ENCODE measurements at places on chromosomes 5 and 9.

DNA sequence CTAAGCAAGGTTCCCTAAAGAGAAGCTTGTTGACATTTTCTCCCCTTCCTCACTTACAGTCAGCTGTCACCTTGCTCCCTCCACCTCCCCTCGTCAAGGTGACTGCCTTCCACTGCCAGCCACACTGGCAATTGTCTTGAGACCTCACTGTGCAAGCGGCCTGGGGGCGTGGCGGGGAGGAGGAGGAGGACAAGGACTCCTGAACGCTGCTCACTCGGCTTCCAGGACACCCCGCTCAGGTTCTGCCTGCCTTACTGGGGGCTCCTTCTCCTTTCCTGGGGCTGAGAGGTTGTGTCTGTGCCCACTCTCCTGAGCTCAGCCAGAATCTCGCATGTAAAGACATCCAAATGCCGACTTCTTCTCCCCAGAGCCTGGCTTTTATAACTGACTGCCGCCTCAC, 60.3 kb upstream of the LRRTM2 start:
- DNase-seq, result no peak

- DNase-seq, result no peak
These were observed 492.6 kb upstream of the BRINP1 start for GRCh38 chr9:119861842-119862241.

- DNase-seq, result no peak
These were observed 200.2 kb upstream of the PANK3 start for GRCh38 chr5:168779333-168779732.

GRCh38 chr5:33309068-33309467, 131.7 kb upstream of the TARS1 start:
- no peak for DNase-seq

DNA sequence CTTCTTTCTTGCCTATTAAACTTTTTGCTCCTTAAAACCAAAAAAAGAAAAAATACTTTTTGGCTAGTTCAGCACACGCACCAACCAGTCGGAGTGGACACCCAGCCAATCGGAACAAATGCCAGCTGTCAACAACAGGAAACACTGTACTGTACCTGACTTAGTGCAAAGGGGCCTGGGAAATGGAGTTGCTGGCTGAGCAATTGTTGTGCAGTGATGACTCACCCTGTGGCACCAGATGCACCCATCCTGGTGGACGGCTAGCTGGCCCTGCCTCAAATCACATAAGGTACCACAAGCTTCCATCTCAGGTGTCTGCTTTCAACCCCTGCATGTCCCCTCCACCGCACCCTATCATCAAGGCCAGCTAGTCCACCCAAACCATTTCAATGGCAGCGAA, 20.9 kb downstream of the FOXE1 start:
- no peak for DNase-seq

DNA sequence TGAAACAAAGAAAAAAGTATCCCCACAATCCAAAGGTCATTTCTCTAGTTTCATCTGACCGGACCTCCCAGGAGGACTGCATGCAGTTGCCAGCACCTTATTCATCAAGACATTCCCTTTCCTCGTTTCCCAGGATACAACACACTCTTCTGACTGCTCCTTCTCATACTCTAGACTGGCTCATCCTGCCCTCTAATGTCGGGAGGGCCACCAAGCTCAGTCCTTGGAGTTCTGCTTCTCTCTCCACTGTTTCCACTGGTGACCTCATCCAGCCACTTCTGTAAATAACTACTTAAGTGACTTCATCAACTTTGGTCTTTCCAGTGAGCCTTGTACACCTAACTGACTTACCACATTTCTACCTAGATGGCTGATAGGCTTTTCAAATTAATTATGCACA, 179.1 kb downstream of the EPB41L4A start:
- DNase-seq, result no peak

- peak; percentile 59 for DNase-seq
These were observed 1.2 kb upstream of the NPR3 start for GRCh38 chr5:32709750-32710549.

GRCh38 chr9:38196714-38197113, 127.7 kb upstream of the SHB start:
- no peak for DNase-seq

GRCh38 chr5:170538696-170539586, 35.1 kb downstream of the KCNIP1 start:
- no peak for DNase-seq

DNA sequence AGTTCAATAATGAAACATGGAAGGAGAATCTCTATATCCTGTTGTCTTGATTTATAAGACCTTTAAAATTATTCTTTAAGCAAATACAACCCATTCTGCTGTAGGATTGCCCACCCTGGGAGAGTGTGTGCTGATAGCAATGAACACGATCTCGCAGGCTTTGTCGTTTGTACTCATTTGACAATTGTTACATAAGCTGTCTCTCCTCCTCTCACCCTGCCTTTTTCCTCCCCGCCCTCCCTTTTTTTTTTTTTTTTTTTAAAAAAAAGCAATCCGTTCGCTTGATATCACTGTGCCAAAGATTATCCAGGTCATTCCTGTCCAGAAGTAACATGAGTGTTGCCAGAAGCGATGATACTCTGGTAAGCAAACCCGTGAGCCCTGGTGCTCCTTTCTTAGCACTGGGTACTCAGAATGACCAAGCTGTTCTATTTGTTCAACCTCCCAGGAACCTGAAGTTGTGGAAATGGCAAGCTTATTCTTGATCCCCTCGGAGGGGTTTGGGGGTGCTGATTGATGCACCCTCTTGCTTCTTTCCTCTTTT, 82.7 kb upstream of the CTSL start:
- DNase-seq, result no peak

DNA sequence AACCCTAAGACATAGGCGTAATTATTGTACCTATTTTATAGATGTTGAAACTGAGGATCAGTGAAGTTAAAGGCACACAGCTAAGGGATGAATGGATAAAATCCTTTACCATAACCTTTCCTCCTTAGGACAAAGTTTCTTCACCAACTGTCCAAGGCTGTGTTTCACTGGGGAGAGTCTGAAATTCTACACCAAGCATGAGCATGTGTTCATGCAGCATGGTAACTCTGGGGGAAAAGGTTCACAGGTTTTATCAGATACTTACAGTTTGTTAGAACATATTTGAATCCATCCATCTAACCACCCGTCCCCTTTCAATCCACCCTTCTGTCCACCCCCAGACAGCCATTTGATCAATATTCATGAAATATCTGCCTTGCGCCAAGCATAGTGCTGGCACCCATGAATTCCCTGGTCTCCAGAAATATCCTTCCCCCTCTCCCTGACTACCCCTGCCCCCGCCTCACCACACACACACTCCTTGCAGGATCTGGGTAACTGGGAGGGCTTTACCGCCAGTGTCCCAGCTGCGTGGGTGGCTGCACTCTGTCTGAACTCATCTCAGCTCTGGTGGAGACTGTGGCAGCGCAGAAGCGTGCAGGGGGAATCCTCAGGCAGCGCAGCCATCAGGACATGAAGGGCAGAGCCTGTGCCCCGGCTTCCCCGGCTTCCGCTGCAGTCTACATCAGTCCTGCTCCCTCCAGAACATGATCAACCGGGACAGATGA, 6.3 kb upstream of the KCNIP1 start:
- no peak for DNase-seq

- no peak for DNase-seq
These were observed 56.7 kb downstream of the PCDH1 start for GRCh38 chr5:141821430-141821925.

DNA sequence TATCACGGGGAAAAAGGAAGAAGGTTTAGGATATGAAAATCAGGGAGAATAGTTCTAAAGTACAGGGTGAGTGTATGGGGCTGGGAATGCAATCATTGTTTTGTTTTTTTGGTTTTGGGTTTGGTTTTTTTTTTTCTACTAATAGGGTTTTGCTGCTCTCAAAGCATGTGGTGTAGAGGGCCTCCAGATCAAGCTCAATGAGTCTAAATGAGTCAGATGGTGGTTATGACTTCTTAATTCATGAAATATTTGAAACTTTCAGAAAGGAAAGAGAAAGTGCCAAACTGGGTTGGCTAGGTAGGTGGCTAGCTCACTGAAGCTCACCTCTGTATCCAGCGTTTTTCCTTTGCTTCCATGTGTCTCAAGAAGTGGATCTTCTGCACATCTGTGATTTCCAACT, 10.7 kb downstream of the OR1L8 start:
- DNase-seq, result no peak

- DNase-seq, result no peak
These were observed 182.2 kb upstream of the ISL1 start for GRCh38 chr5:51201024-51201423.

GRCh38 chr9:85927076-85927475, 13.9 kb upstream of the NAA35 start:
- DNase-seq, result no peak

DNA sequence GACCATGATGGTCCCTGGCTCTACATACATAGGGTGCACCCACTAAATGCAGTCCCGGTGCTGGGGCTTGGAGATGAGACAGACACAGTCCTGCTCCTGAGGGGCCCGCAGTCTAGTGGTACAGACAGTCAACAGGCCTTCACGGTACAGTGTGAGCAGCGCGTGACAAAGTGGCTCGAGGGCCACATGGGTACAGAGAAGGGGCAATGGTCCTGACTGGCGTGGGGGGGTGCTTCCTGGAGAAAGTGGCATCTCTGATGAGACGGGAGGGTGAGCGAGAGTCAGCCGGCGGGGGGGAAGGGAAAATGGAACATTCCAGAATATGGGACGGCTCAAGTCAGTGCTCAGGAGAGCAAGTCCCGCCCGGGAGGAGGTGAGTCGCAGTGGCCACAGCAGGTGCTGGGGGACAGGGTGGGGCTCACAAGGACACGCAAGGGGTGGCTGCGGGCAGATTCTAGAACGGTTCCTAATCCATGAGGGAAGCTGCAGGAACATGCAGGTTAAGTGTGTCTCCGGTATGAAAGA, 38.0 kb downstream of the WHRN start:
- DNase-seq, result no peak

DNA sequence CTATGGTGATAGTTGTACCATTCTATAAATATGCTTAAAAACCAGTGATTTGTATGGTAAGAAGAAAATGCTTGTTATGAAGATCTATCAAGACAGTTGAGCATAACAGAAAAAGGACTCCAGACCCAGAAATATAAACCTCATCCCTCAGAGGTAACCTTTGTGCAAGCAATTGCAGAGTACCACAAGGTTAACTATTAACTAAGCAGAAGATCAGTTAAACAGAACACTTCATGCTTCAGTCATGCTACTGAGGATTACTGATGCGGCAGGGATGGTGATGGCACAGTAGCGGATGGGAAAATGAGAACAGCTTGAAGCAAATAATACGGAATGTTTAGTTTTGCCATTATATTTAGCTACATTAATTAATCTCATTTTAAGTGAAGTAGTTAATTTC, 45.5 kb downstream of the IARS1 start:
- DNase-seq, result no peak
